ENCODE measurements at places on chromosomes 7 and 10. TPM values are rescaled to one million over a fixed set of nuclear protein-coding genes. Genes with fewer than 3 reads are reported as not detected.

The LRIT1 gene
- not detected for total RNA-seq

The CACNB2 gene
- 1.7 TPM for total RNA-seq

The NME8 gene
- not detected for total RNA-seq

The ITGB8 gene
- 2.9 TPM for total RNA-seq

The LBX1 gene
- total RNA-seq: not detected

The PKD1L1 gene
- 0.65 TPM for total RNA-seq

The HMX3 gene
- total RNA-seq: not detected

The PKD2L1 gene
- total RNA-seq: not detected

The ASIC3 gene
- 0.44 TPM for total RNA-seq

The AKR1C8 gene
- 1.5 TPM for total RNA-seq

The SYT15B gene
- 2.4 TPM for total RNA-seq

The TMEM273 gene
- total RNA-seq: 16.1 TPM

The GPR15LG gene
- not detected for total RNA-seq

The EXOC4 gene
- 62.9 TPM for total RNA-seq

The WDR86 gene
- total RNA-seq: 16.7 TPM

The METTL27 gene
- 7.9 TPM for total RNA-seq

The HOXA13 gene
- 0.65 TPM for total RNA-seq

The MSANTD7 gene
- 7.9 TPM for total RNA-seq

The VPS50 gene
- 33.8 TPM for total RNA-seq

The RASA4 gene
- 31.8 TPM for total RNA-seq

The ZNF485 gene
- 3.6 TPM for total RNA-seq

The PDE6C gene
- not detected for total RNA-seq

The GBX1 gene
- not detected for total RNA-seq

The FAM221A gene
- 10.9 TPM for total RNA-seq

The INTS1 gene
- total RNA-seq: 21.4 TPM

The SLC16A9 gene
- 0.17 TPM for total RNA-seq

The MMD2 gene
- total RNA-seq: not detected

The FAM13C gene
- total RNA-seq: 14.6 TPM

The SH2D4B gene
- 0.49 TPM for total RNA-seq

The DDC gene
- total RNA-seq: not detected

The TNS3 gene
- total RNA-seq: 104 TPM

The EGR2 gene
- total RNA-seq: not detected

The HOXA10 gene
- 22.6 TPM for total RNA-seq

The NODAL gene
- total RNA-seq: not detected

The ARHGEF35 gene
- 2.8 TPM for total RNA-seq

The CALU gene
- total RNA-seq: 200 TPM

The GIMAP8 gene
- total RNA-seq: 16.1 TPM

The TUBB8 gene
- not detected for total RNA-seq

The ZNF503 gene
- 5.3 TPM for total RNA-seq

The LGI1 gene
- not detected for total RNA-seq

Data from subcutaneous adipose tissue (tissue), 4 donors.